Suprapubic skin (tissue), 4 donors: ENCODE measurements at places on chromosomes 5 and 9.

DNA sequence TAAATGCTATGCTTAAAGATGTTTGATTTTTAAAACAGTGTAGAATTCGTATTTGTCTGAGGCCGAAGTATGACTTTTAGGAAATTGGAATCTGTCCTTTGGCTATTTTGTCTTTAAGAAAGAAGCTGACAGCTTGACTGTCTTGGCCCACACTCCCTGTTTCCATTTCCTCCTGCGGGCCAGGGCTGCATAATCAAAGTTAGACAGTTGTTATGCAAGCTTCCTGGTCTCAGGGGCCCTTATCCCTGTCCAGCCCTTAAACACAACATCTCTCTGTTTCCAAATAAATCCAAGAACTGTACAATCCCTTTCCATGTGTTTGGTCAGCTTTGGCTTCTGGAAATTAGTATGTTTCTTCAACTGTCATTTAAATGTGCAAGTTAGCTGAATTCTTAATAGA lies 54.6 kb upstream of the ECM2 start:
- no peak overlapping the region for H3K27ac ChIP-seq
- H3K27me3 ChIP-seq, result no peaks in the 10 kb centered on the region
- DNase-seq, result no peak
- H3K4me3 ChIP-seq, result no peak overlapping the region
- H3K36me3 ChIP-seq, result no peaks in the 10 kb centered on the region

- DNase-seq, result no peak
- H3K27me3 ChIP-seq, result no peaks in the 10 kb centered on the region
- H3K4me3 ChIP-seq, result no peak overlapping the region
- H3K4me1 ChIP-seq, result peaks cover 25% of the 10 kb centered on the region
- H3K36me3 ChIP-seq, result no peaks in the 10 kb centered on the region
- no peak overlapping the region for H3K27ac ChIP-seq
Observed at GRCh38 chr9:127197186-127197860, 67.3 kb upstream of the GARNL3 start.

GRCh38 chr5:97453263-97453662 lies 270.2 kb upstream of the RIOK2 start:
- no peak for DNase-seq
- no peaks in the 10 kb centered on the region for H3K4me1 ChIP-seq
- H3K36me3 ChIP-seq, result no peaks in the 10 kb centered on the region
- H3K4me3 ChIP-seq, result no peak overlapping the region

- DNase-seq, result no peak
- H3K4me1 ChIP-seq, result no peaks in the 10 kb centered on the region
- no peak overlapping the region for H3K4me3 ChIP-seq
- peaks cover 8% of the 10 kb centered on the region for H3K36me3 ChIP-seq
- H3K27me3 ChIP-seq, result no peaks in the 10 kb centered on the region
Observed at GRCh38 chr5:76838481-76839261, 11.1 kb upstream of the S100Z start.

- no peak overlapping the region for H3K27ac ChIP-seq
- H3K36me3 ChIP-seq, result no peaks in the 10 kb centered on the region
- H3K4me1 ChIP-seq, result no peaks in the 10 kb centered on the region
- no peak for DNase-seq
- no peak overlapping the region for H3K4me3 ChIP-seq
Observed at GRCh38 chr9:20406344-20406743, 216.0 kb downstream of the MLLT3 start.

DNA sequence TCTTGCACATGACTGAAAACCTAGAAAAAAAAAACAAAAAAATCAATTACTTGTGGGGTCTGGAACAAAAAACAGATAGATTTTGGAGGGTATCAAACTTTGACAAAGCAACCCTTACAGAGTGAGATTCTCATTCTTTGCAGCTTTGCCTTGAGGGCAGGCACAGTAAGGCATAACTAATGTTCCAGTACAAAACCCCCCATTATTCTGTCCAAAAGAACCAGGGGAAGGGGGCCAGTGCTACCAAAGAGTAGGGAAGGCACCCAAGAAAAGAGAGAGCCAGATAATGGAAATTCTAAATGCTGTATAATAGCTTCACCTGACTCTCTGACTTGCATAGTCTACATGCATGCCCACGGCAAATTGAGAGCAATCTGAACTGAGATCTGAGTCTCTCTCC lies 12.9 kb downstream of the POLK start:
- no peak overlapping the region for H3K27ac ChIP-seq
- peaks cover 3% of the 10 kb centered on the region for H3K36me3 ChIP-seq
- no peaks in the 10 kb centered on the region for H3K27me3 ChIP-seq
- DNase-seq, result no peak
- no peak overlapping the region for H3K4me3 ChIP-seq
- H3K4me1 ChIP-seq, result peaks cover 11% of the 10 kb centered on the region

GRCh38 chr5:74085186-74085585 lies 459.2 kb downstream of the ARHGEF28 start:
- DNase-seq, result no peak
- no peaks in the 10 kb centered on the region for H3K36me3 ChIP-seq
- H3K27ac ChIP-seq, result no peak overlapping the region

- H3K4me3 ChIP-seq, result no peak overlapping the region
- H3K4me1 ChIP-seq, result peaks cover 2% of the 10 kb centered on the region
- no peaks in the 10 kb centered on the region for H3K27me3 ChIP-seq
- H3K27ac ChIP-seq, result no peak overlapping the region
Observed at GRCh38 chr5:74188351-74189105, 452.0 kb downstream of the ENC1 start.

- H3K27me3 ChIP-seq, result no peaks in the 10 kb centered on the region
- H3K27ac ChIP-seq, result peak overlapping the region; percentile 75
- H3K36me3 ChIP-seq, result no peaks in the 10 kb centered on the region
- peak overlapping the region; percentile 32 for H3K4me3 ChIP-seq
Observed at GRCh38 chr9:114619191-114619761, 8.2 kb downstream of the TMEM268 start.

- no peaks in the 10 kb centered on the region for H3K4me1 ChIP-seq
- no peaks in the 10 kb centered on the region for H3K27me3 ChIP-seq
- no peak overlapping the region for H3K27ac ChIP-seq
- no peak for DNase-seq
Observed at GRCh38 chr5:120518581-120518980, 54.5 kb downstream of the PRR16 start.

DNA sequence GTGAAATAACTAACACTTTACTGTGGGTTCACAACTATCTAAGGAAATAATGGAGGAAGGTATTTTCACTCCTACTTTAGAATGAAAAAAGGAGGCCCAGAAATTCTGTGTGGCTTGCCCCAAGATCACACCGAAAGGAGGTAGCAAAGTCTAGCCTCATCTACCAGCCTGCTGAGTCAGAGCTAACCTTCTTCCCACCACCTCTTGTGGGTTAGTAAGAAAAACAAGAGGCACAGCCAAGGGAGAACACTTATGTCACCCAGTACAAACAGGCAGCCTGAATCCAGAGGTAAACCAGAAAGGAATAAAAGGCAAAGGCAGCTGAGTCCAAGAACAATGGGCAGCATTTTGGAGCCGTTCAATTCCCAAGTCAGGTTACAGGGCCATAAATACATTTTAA lies 91.9 kb upstream of the RASEF start:
- H3K36me3 ChIP-seq, result no peaks in the 10 kb centered on the region
- no peak for DNase-seq
- no peaks in the 10 kb centered on the region for H3K27me3 ChIP-seq
- H3K4me3 ChIP-seq, result no peak overlapping the region
- no peak overlapping the region for H3K27ac ChIP-seq

GRCh38 chr9:124632077-124632621 lies 125.0 kb upstream of the NR5A1 start:
- no peak for DNase-seq
- no peak overlapping the region for H3K27ac ChIP-seq
- no peaks in the 10 kb centered on the region for H3K27me3 ChIP-seq
- H3K4me3 ChIP-seq, result no peak overlapping the region

DNA sequence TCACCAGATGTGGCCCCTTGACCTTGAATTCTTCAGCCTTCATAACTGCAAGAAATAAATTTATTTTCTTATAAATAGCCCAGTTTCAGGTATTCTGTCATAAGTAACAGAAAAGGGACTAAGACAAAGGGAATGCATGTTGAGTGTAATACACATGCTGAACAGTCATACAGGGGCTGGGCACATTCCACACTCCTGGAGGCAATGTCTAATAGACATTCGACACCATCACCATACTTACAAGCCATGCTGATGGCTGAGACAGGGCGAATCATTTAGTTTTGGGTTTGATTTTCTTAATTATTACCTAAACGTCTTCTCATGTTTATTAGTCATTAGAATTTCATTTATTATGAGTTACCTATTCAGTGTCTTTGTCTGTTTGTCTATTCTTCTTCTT lies 68.5 kb downstream of the TENT4A start:
- H3K27ac ChIP-seq, result no peak overlapping the region
- no peak for DNase-seq
- no peaks in the 10 kb centered on the region for H3K27me3 ChIP-seq
- H3K36me3 ChIP-seq, result no peaks in the 10 kb centered on the region
- no peaks in the 10 kb centered on the region for H3K4me1 ChIP-seq

DNA sequence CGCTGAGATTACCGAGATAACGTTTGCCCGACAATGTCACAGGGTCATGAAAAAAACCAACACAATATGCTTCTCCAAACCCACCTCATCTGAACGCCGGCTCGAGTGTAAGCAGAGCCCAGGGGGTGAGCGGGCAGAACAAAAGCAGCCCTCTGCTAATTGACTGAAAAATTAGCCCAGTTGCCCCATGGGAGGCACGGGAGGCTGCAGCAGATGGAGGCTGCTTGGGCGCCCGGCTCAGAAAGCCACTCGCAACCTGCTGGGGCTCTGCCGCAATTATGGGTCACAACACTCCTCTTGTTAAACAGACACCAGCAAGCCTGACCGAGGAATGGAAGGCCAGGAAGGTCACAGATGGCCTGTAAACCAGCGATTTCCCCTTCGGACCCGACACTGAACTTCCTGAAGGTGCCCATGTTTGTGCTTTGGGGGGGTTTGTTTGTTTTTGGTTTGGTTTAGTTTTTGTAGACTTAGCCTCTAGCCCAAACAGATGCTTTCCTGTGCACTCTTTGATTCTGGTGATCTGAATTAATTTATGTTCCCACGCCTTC lies 104.6 kb upstream of the IRX1 start:
- no peaks in the 10 kb centered on the region for H3K27me3 ChIP-seq
- H3K4me1 ChIP-seq, result no peaks in the 10 kb centered on the region
- no peak overlapping the region for H3K27ac ChIP-seq
- DNase-seq, result no peak
- no peak overlapping the region for H3K4me3 ChIP-seq

GRCh38 chr5:6456766-6457370 lies 8.2 kb downstream of the UBE2QL1 start:
- H3K4me1 ChIP-seq, result no peaks in the 10 kb centered on the region
- no peaks in the 10 kb centered on the region for H3K36me3 ChIP-seq
- H3K27me3 ChIP-seq, result peaks cover 16% of the 10 kb centered on the region
- no peak for DNase-seq
- H3K4me3 ChIP-seq, result no peak overlapping the region

- H3K4me1 ChIP-seq, result no peaks in the 10 kb centered on the region
- peaks cover 51% of the 10 kb centered on the region for H3K27me3 ChIP-seq
- no peak overlapping the region for H3K27ac ChIP-seq
- no peaks in the 10 kb centered on the region for H3K36me3 ChIP-seq
- no peak overlapping the region for H3K4me3 ChIP-seq
Observed at GRCh38 chr5:1366514-1366913, 21.6 kb upstream of the CLPTM1L start.
